B cell (primary cell): ENCODE measurements at places on chromosomes 7 and 10.

GRCh38 chr7:4689151-4689550, 7.1 kb downstream of the FOXK1 start:
- DNase-seq = no peak

GRCh38 chr7:121302214-121302745, 26.5 kb upstream of the WNT16 start:
- peak; percentile 68 for DNase-seq

DNA sequence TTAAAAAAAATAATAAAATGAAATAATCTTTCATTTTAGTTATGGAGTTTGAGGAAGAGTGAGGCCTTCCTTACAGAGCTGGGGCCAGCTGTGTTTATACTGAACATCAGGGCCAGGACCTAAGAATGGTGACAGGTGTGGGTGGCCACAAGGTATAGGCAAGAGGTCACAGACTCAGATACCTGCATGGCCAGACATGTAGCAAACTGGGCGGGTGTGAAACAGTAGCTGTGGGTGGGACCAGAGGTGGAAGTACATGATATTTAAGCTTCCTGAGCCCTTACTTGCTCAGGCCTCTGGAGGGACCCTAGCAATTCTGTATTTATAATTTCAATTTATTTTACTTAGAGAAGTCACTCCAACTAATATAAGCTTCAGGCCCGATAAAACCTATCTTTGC, 27.7 kb upstream of the CAMK1D start:
- DNase-seq = no peak

DNA sequence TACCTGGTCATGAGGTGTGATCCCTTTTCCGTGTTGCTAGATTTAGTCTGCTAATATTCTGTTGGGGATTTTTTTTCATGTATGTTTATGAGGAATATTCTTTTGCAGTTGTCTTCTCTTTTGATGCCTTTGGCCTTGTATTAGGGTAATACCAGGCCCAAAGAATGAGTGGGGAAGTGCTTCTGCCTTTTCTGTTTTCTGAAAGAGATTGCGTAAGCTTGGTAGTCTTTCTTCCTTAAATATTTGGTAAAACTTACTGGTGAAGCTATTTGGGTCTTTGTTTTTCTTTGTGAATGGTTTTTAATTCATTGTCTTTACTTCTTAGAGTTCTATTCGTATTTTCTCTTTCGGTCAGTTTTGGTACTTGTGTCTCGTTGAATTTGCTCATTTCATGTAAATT, 51.1 kb downstream of the SHH start:
- no peak for DNase-seq

DNA sequence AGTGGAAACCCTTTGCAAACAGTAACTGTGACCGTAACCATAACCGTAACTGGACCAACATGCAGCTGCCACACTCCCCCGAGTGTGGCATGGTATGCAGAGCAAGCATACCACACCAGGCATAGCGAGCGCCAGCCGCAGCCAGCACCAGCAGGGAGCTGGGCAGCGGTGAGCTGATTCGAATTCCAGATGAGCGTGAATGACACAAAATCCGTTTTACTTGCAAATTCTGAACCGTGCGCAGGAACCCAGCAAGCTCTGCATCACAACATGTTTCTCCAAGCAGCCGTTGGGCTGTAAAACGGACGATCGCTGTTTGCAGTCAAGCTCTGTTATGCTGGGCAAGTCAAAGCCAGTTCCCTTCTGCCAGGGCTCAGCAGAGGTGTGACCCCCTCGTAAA, 111.1 kb downstream of the OAT start:
- no peak for DNase-seq

- DNase-seq = no peak
Observed at GRCh38 chr7:154480817-154481216, 428.6 kb downstream of the DPP6 start.

GRCh38 chr10:129914153-129914855, 49.8 kb downstream of the EBF3 start:
- DNase-seq = no peak

DNA sequence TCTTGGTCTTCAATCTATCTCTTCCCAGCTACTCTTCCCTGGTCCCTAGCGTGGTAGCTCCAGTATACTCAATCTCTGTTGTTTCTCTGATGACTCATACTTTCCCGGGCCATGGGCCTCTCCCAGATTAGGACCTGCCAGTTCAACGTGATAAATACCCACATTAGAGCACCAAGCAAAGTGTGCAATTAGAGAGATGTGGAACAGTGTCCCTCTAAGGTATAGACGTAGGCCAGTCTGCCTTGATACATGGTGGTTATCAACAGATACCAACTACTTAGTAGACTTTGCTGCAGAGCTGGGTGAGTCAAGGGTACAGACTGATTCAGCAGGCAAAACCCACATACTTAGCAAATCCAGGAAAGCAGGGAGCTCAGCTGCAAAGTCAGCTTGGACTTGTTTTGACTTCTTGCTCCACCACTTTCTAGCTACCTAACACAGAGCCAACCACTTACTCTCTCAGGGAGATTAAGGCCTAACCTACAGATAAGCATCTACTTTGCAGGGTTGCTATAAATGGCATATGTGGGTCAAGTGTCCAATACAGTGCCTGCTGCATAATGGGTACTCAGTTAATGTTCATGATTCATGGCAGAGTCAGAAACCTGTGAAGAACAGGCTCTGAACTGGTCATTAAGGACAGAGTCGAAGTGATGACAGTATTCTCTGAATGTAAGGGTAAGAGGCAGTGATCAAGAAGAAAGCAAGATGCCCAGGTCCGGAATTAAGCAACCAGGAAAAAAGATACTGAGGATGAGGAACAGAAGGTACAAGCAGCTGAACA, 176.1 kb downstream of the CHN2 start:
- DNase-seq = no peak

GRCh38 chr7:157977306-157977705, 610.3 kb downstream of the PTPRN2 start:
- DNase-seq = no peak

DNA sequence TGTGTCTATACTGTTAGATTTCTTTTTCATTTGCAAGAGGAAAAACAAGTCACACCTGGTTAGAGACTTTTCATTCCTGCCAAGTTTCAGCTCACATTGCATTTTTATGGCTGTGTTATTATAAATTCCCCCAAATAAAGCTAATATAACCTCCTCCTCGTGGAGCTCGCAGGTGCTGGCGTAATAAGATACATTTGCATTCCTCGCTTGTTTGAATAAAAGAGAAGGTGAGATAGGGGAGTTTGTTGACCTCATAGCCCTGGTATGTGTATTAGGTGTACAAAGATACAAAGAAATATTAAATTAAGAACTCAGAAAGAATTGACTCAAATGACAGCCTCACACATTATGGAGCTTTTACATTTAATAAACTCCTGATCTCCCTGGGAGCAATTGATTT, 257.7 kb upstream of the SP8 start:
- DNase-seq = no peak

DNA sequence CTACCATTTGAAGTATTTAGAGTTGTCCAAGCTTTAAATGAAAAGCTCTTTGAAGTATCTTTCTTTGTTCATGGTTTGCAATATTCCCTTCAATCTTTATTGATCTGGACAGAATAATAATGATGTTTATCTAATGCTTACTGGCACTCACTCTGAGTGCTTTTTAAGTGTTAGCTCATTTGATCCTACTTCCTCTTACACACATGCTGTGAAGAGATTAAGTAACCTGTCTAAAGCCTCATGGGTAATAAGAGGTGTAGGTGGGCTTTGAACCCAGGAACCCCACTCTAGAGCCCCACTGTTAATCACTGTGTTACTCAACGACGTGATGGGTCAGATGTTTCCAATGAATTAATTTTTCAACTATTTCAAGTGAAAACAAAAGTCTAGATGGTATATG, 31.1 kb upstream of the ADD3 start:
- no peak for DNase-seq

DNA sequence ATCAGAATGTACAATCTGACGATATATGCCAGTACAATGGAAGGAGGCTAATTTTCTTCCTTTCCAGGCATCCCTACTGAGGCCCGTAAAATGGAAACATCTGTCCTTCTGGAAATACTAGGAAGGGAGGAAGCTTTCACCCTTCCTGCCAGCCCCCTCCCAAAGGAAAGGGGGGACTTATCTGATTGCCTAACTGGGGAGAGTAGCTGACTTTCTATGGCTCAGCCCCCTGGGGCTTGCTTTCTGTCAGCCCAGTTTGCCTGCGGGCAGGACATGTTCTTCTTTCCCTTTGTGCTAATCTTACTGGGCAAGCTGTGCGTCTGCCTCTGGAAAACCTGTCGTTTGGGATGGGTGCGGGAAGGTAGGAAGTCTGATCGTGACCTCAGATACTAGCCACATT, 508.9 kb downstream of the SUGCT start:
- no peak for DNase-seq

DNA sequence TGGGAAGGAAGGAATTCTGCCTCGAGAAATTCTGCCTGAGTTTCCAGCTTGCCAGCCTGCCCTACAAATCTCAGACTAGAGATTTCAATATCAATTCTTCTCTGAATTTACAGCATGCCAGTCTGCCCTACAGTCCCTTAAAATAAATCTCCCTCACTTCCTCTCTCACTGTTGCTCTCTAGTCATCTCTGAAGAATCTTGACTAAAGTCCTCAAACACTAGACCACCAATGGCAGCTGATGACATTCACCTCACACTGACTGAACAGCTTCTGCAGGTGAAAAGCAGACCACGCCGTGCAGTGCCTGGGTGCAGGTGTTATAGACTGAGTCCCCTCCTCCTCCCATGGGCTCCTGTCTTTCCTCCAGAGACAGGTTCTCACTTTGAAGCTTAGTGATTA, 30.4 kb downstream of the PPP1R3C start:
- DNase-seq = no peak

GRCh38 chr7:99344061-99344647, 18.5 kb downstream of the ARPC1A start:
- no peak for DNase-seq

GRCh38 chr7:110119883-110120581, 970.9 kb upstream of the LRRN3 start:
- no peak for DNase-seq

- no peak for DNase-seq
Observed at GRCh38 chr10:4082861-4083260, 297.9 kb upstream of the KLF6 start.

DNA sequence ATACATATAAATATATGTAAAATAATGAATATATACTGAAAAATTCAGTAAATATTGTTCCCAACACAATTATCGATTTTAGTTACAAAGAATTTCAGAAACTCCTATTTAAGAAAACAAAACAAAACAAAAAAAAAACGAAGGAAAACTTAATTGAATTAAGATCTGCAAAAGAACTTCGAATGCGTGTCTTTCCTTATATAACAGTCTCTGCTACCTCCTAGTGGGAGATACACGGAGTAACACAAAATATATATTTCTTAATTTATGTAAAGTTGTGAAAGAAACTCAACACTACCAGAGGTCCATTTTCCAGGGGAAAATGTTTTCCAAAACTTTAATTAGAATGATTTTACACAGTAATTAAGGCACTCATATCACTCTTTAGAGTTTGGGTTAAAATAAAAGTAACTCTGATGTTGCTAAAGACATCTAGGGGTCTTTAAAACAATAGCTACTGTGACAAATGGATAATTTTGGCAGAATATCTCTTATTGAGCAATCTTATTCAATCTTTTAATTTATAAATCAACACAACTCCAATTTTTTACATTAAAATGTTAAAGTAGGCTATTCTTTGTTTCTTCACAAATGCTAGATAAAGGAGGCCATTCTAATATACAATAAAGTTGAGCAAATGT, 41.6 kb downstream of the NEBL start:
- no peak for DNase-seq

GRCh38 chr10:13810568-13810967, 223.8 kb downstream of the PRPF18 start:
- DNase-seq = no peak

- no peak for DNase-seq
Observed at GRCh38 chr7:157267956-157268355, 68.8 kb upstream of the DNAJB6 start.

- no peak for DNase-seq
Observed at GRCh38 chr10:112912410-112912928, 37.6 kb upstream of the TCF7L2 start.

DNA sequence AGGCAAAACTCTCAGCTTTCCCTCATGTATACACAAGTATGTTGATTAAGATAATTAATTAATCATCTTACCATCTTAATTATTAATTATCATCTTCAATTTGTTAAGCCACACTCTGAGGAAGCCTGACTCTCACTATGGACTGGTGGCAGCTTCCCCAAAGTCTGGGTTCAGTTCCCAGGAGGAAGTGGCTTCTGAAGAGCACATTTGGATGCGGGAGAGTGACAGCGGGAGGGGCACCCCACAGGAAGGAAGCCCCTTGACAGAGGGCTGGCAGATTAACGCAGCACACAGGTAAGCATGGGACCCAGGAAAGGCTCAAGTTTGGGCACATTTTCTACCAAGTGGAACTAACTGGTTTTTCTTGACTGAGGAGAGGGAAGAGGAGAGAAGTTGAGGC, 13.4 kb upstream of the SLIT1 start:
- no peak for DNase-seq
